Jurkat, Clone E6-1 (cell line): ENCODE measurements at places on chromosomes 4 and X.

- DNase-seq: no peak
These were observed 1585.3 kb upstream of the TENM3 start for GRCh38 chr4:180657881-180658280.

GRCh38 chr4:37601531-37601930 lies 84.6 kb downstream of the RELL1 start:
- DNase-seq: no peak

- no peak for DNase-seq
These were observed 159.6 kb upstream of the CTSO start for GRCh38 chr4:156113138-156113765.

DNA sequence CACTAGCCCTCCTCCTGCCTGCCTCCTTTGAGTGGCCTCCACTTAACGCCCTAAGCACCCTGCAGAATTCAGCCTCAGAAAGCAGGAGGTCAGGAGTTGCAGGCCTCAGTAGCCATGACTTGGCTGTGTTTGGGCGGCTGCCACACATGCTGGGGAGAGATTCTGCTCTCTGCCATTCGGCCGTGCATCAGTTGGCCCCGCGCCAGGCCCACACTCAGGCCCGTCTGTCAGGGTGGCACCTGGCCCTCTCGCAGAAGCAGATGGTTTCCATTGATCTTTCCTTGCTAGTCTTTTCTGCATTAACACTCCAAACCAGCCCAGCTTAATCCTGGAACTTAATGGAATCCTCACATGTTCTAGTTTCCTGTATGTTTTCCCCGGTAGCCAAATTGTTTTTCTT lies 30.7 kb upstream of the ATP6AP2 start:
- DNase-seq: no peak

GRCh38 chr4:55758570-55758969 lies 61.0 kb upstream of the EXOC1L start:
- no peak for DNase-seq

DNA sequence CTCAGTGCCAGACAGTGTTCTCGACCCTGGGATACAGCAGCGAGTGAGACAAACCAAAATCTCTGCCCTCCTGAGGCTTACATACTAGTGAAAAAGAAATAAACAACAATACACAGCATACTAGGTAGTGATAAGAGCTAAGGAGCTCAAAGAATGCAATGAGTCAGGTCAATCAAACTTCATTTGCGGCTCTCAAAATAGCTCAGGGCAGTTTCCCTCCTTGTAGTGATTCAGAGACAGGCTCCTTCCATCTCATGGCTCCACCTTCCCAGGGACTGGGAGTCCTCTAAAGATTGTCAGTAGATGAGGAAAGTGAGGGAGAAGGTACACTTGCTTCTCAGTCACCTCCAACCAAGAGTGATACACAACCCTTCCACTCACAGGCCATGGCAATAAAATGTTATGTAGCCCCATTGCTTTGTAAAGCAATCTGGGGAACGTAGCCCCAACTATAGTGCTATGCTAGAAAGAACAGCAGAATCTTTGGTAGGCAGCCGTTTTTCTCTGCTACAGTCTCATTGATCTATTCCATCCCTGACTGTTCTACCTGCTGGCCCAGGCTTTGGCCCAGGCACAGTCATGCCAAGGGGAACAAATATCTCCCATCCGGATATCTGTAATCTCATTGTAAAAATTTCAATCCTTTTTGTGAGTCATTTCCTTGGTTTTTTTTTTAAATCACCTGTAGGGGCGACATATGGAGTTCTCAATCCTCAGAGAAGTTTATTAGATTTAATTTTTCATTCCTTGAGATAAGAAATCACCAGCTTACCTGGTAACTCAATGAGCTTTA lies 183.1 kb upstream of the S100G start:
- DNase-seq: no peak
